ENCODE measurements at places on chromosomes 6 and 20. TPM values are rescaled to one million over a fixed set of nuclear protein-coding genes. Genes with fewer than 3 reads are reported as not detected.

The OR2B2 gene
- total RNA-seq, result not detected

DNA sequence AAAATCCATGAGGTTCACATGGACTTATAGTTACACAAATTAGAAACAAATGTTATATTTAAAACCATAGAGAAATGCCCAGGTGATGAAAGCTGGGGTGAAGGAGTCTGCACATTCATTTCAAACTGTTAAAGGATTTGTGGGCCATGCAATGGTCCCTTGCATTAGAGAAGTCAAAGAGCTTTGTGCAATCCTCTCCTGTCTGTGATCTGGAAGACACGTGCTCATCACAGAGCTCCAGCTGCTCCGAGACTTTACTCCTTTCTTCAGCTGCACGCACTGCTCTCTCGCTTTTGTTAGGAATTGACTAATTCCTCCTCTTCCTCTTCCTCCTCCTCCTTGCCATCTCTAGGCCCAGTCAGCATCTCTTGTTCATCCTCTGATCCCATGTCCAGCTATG, 4.1 kb upstream of the AIF1 start:
- no peaks in the 10 kb centered on the region for H3K36me3 ChIP-seq
- no peak for DNase-seq
- H3K27ac ChIP-seq, result no peak overlapping the region
- no peaks in the 10 kb centered on the region for H3K27me3 ChIP-seq
- H3K4me3 ChIP-seq, result no peak overlapping the region

GRCh38 chr6:42402184-42402583, 49.5 kb downstream of the TRERF1 start:
- H3K27ac ChIP-seq, result no peak overlapping the region
- H3K27me3 ChIP-seq, result no peaks in the 10 kb centered on the region
- H3K36me3 ChIP-seq, result no peaks in the 10 kb centered on the region
- H3K4me3 ChIP-seq, result no peak overlapping the region

GRCh38 chr6:151137542-151137941, 102.2 kb upstream of the AKAP12 start:
- H3K36me3 ChIP-seq, result no peaks in the 10 kb centered on the region
- no peak overlapping the region for H3K4me3 ChIP-seq
- no peak overlapping the region for H3K27ac ChIP-seq
- no peak for DNase-seq
- H3K27me3 ChIP-seq, result no peaks in the 10 kb centered on the region

GRCh38 chr20:8807480-8808201, 261.2 kb upstream of the PLCB4 start:
- H3K4me1 ChIP-seq, result peaks cover 6% of the 10 kb centered on the region
- no peak overlapping the region for H3K27ac ChIP-seq
- DNase-seq, result no peak
- no peaks in the 10 kb centered on the region for H3K36me3 ChIP-seq
